ENCODE measurements at places on chromosomes 7 and 10. TPM values are rescaled to one million over a fixed set of nuclear protein-coding genes. Genes with fewer than 3 reads are reported as not detected.

MALRD1 gene
- total RNA-seq: not detected

ERVW-1 gene
- not detected for total RNA-seq

STEAP1 gene
- total RNA-seq: 18.7 TPM

LRRC17 gene
- total RNA-seq: 34.6 TPM

CTBP2 gene
- total RNA-seq: 76.5 TPM

GPR158 gene
- not detected for total RNA-seq

OR13A1 gene
- total RNA-seq: not detected

DNA sequence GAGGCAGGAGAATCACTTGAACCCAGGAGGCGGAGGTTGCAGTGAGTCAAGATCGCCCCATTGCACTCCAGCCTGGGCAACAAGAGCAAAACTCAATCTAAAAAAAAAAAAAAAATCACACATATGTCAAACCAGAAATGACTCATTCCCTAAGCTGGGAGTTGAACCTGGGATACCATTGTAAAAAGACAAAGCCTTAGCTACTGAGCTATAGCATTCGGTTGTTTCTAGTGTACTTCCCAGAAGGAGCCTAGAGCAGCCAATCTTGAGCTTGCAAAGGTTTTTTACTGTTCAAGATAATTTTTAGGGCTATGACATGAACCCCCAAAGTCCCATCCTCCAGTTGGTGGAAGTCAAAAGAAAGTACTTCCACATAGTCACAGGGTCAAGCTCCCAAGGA lies 87.9 kb downstream of the ZNF467 start:
- peaks cover 1% of the 10 kb centered on the region for H3K27me3 ChIP-seq
- no peak overlapping the region for H3K27ac ChIP-seq
- no peaks in the 10 kb centered on the region for H3K36me3 ChIP-seq
- DNase-seq: peak; percentile 9
- no peak overlapping the region for H3K4me3 ChIP-seq

GRCh38 chr7:76048668-76048988 lies 722 bp downstream of the MDH2 start:
- H3K27me3 ChIP-seq: peaks cover 2% of the 10 kb centered on the region
- DNase-seq: no peak
- peaks cover 58% of the 10 kb centered on the region for H3K4me1 ChIP-seq
- peaks cover 36% of the 10 kb centered on the region for H3K36me3 ChIP-seq
- peak overlapping the region; percentile 97 for H3K4me3 ChIP-seq

DNA sequence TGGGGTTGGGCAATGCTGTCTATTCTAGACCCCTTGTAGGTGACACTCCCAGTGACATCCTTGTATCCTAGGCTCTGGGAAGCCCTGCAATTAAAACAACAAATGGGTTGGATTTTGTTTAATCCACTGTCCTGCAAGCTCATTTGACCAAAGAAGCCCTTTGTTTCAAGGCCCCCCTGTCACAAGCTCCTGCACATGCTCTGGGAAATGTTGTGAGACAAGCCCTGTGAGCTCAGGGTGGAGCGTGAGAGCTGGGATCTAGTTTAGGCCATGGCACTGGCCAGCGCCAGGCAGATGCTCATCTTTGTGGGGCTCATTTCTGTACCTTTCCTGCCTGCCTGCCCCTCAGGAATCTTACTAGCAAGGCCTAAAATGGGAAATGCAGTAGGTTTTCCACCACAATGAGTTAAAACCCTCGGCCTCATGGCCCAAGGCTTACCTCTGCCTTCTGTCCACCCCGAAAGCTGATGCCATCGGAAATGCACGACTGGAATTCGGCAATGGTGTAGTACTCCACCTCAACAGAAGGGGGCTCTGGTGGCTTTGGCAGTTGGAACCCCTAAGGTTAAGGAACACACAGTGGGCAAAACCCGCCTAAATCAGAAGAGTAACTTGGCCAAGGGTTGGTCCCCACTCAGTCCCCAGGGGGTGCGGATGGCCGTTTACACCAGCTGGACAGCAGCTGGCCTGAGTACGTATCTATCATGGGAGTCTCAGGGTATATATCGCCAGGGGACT lies 112.0 kb downstream of the NEURL1 start:
- no peak overlapping the region for H3K4me3 ChIP-seq
- peaks cover 39% of the 10 kb centered on the region for H3K36me3 ChIP-seq
- H3K4me1 ChIP-seq: peaks cover 15% of the 10 kb centered on the region
- DNase-seq: peak; percentile 64
- H3K27ac ChIP-seq: peak overlapping the region; percentile 49

DNA sequence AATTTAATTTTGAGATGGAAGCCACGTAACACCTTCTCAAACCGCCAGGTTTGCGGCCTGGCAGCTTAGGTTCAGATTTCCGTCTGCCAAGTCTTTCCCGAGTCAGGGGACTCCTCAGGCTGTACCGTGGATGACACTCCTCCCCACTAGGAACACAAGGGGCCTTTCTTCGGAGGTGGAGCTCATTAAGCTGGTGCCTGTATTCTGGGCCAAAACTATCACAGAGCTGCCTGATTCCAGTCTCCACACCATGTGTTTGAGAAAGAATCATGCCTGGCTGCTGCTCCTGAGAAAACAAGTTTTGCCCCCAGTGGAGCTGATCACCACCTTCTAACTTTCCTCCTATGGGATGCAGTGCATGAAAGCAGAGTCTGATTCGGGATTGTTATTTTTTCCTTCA lies 44.8 kb downstream of the TMEM209 start:
- H3K27me3 ChIP-seq: no peaks in the 10 kb centered on the region
- no peak overlapping the region for H3K27ac ChIP-seq
- H3K4me1 ChIP-seq: no peaks in the 10 kb centered on the region
- H3K4me3 ChIP-seq: no peak overlapping the region
- no peak for DNase-seq

- no peak overlapping the region for H3K27ac ChIP-seq
- H3K27me3 ChIP-seq: peaks cover 2% of the 10 kb centered on the region
- no peaks in the 10 kb centered on the region for H3K36me3 ChIP-seq
- peaks cover 38% of the 10 kb centered on the region for H3K4me1 ChIP-seq
Measured at GRCh38 chr10:89454561-89455347, 40.4 kb downstream of the IFIT5 start.

GRCh38 chr10:73887294-73888039 lies 13.1 kb upstream of the CAMK2G start:
- peak; percentile 89 for DNase-seq
- H3K4me1 ChIP-seq: peaks cover 68% of the 10 kb centered on the region
- H3K27ac ChIP-seq: peak overlapping the region; percentile 97
- H3K4me3 ChIP-seq: peak overlapping the region; percentile 78
- no peaks in the 10 kb centered on the region for H3K27me3 ChIP-seq

- no peaks in the 10 kb centered on the region for H3K36me3 ChIP-seq
- H3K4me3 ChIP-seq: no peak overlapping the region
- no peak for DNase-seq
- no peak overlapping the region for H3K27ac ChIP-seq
Measured at GRCh38 chr7:151035026-151035717, 6.9 kb downstream of the ABCB8 start.

- peak overlapping the region; percentile 33 for H3K27ac ChIP-seq
- peaks cover 66% of the 10 kb centered on the region for H3K4me1 ChIP-seq
- no peak overlapping the region for H3K4me3 ChIP-seq
Measured at GRCh38 chr7:2761131-2761624, 73.2 kb downstream of the AMZ1 start.

GRCh38 chr10:8050556-8051108 lies 3.9 kb upstream of the GATA3 start:
- H3K27me3 ChIP-seq: peaks cover 55% of the 10 kb centered on the region
- no peak overlapping the region for H3K27ac ChIP-seq
- 0 out of 2 replicates have a peak, but pooled peaks cover 4% of the 10 kb centered on the region for H3K36me3 ChIP-seq
- no peak for DNase-seq

DNA sequence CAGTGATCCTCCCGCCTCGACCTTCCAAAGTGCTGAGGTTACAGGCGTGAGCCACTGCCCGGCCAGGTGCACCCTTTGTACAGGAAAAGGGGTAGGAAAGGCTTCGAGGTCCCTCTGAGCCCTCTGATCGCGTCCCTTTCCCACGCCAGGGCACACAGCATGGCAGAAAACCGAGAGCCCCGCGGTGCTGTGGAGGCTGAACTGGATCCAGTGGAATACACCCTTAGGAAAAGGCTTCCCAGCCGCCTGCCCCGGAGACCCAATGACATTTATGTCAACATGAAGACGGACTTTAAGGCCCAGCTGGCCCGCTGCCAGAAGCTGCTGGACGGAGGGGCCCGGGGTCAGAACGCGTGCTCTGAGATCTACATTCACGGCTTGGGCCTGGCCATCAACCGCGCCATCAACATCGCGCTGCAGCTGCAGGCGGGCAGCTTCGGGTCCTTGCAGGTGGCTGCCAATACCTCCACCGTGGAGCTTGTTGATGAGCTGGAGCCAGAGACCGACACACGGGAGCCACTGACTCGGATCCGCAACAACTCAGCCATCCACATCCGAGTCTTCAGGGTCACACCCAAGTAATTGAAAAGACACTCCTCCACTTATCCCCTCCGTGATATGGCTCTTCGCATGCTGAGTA lies 871 bp downstream of the POP7 start:
- H3K4me1 ChIP-seq: peaks cover 9% of the 10 kb centered on the region
- no peak for DNase-seq
- H3K27ac ChIP-seq: peak overlapping the region; percentile 89
- peaks cover 6% of the 10 kb centered on the region for H3K36me3 ChIP-seq
- H3K4me3 ChIP-seq: peak overlapping the region; percentile 98

DNA sequence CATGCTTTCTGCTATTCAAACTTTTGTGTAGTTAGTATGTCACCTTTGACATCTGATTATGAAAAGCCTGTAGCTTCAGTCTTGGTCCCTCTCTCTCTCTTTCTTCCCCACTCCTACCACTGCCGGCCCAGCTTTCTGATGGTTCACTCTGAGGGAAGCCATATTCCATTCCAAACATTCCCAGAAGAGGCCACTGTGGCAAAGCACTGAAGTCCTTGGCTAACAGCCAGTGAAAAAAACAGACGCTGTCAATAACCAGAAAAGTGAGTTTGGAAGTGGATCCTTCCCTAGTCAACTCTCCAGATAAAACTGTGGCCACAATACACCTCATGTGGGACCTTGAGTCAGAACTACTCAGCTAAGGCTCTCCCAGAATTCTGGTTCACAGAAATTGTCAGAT lies 950.7 kb upstream of the PHF14 start:
- no peaks in the 10 kb centered on the region for H3K27me3 ChIP-seq
- no peak overlapping the region for H3K27ac ChIP-seq
- no peak for DNase-seq
- H3K4me3 ChIP-seq: no peak overlapping the region
- H3K4me1 ChIP-seq: no peaks in the 10 kb centered on the region
- H3K36me3 ChIP-seq: no peaks in the 10 kb centered on the region

- H3K4me3 ChIP-seq: no peak overlapping the region
- H3K27me3 ChIP-seq: peaks cover 16% of the 10 kb centered on the region
- DNase-seq: no peak
- H3K36me3 ChIP-seq: no peaks in the 10 kb centered on the region
- no peaks in the 10 kb centered on the region for H3K4me1 ChIP-seq
Measured at GRCh38 chr7:83475420-83475819, 173.5 kb downstream of the SEMA3E start.

GRCh38 chr10:77176232-77176631 lies 461.4 kb downstream of the KCNMA1 start:
- H3K27me3 ChIP-seq: peaks cover 4% of the 10 kb centered on the region
- H3K27ac ChIP-seq: no peak overlapping the region
- H3K4me1 ChIP-seq: peaks cover 82% of the 10 kb centered on the region
- no peak overlapping the region for H3K4me3 ChIP-seq
- H3K36me3 ChIP-seq: peaks cover 6% of the 10 kb centered on the region

- no peaks in the 10 kb centered on the region for H3K27me3 ChIP-seq
- no peak for DNase-seq
- no peaks in the 10 kb centered on the region for H3K4me1 ChIP-seq
Measured at GRCh38 chr7:19928247-19928646, 154.8 kb upstream of the TMEM196 start.

DNA sequence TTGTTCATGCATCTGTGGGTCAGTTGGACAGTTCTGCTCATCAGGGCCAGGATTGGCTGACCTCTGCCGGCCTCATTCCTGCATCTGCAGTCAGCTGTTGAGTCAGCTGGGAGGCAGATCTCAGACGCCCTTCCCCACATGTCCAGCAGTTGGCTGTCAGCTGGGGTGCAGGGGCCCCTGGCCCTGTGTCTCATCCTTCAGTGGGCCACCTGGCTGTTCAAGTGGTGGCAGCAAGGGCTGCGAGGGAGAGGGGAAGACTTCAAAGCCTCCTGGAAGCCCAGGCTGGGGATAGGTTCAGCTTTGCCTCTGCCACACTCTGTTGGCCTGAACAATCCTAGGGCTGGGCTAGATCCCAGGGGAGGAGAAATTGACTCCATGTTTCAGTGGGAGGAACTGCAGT lies 33.2 kb downstream of the TACR2 start:
- peak overlapping the region; percentile 70 for H3K4me3 ChIP-seq
- peak; percentile 78 for DNase-seq
- H3K27me3 ChIP-seq: peaks cover 3% of the 10 kb centered on the region
- H3K4me1 ChIP-seq: peaks cover 37% of the 10 kb centered on the region

GRCh38 chr7:64558781-64559180 lies 4.1 kb downstream of the ZNF680 start:
- H3K36me3 ChIP-seq: peaks cover 59% of the 10 kb centered on the region
- H3K4me1 ChIP-seq: peaks cover 37% of the 10 kb centered on the region
- H3K27ac ChIP-seq: peak overlapping the region; percentile 64
- H3K27me3 ChIP-seq: peaks cover 5% of the 10 kb centered on the region
- DNase-seq: no peak

- H3K4me3 ChIP-seq: no peak overlapping the region
- DNase-seq: no peak
- peaks cover 11% of the 10 kb centered on the region for H3K27me3 ChIP-seq
- H3K4me1 ChIP-seq: peaks cover 13% of the 10 kb centered on the region
- no peak overlapping the region for H3K27ac ChIP-seq
Measured at GRCh38 chr7:44530990-44531389, 10.1 kb downstream of the NPC1L1 start.

GRCh38 chr10:122368502-122369254 lies 5.8 kb upstream of the PLEKHA1 start:
- no peak overlapping the region for H3K4me3 ChIP-seq
- peaks cover 7% of the 10 kb centered on the region for H3K4me1 ChIP-seq
- peaks cover 11% of the 10 kb centered on the region for H3K27me3 ChIP-seq
- no peaks in the 10 kb centered on the region for H3K36me3 ChIP-seq
- no peak overlapping the region for H3K27ac ChIP-seq

DNA sequence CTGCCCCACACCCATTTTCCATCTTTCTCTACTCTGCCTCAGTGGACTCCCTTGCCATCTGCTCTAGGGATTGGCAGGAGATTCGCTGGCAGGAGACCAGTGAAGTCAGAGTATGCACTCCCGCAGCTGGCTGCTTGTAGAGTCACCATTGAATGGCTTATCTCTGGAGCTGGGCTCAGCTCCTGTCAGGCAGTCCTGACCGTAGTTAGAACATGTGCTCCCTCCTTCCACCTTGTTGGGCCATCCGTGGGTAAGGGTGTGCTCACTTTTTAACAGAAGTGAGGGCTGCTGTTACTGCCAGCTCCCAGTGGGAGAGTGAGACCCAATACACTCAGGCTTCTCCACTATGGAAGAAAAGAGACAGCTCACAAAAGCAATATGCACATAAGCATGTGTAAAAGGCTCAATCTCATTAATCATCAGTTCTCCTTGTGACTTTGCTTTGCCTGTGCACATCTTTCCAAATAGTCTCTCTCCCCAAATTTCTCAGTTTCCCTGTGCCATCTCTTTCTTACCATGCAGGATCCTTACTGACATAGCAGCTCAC lies 773.3 kb downstream of the GRID1 start:
- DNase-seq: no peak
- H3K4me3 ChIP-seq: no peak overlapping the region
- H3K4me1 ChIP-seq: no peaks in the 10 kb centered on the region
- no peaks in the 10 kb centered on the region for H3K36me3 ChIP-seq
